Aorta (tissue), 5 donors: ENCODE measurements at places on chromosomes 3 and 15. TPM values are rescaled to one million over a fixed set of nuclear protein-coding genes. Genes with fewer than 3 reads are reported as not detected.

DNA sequence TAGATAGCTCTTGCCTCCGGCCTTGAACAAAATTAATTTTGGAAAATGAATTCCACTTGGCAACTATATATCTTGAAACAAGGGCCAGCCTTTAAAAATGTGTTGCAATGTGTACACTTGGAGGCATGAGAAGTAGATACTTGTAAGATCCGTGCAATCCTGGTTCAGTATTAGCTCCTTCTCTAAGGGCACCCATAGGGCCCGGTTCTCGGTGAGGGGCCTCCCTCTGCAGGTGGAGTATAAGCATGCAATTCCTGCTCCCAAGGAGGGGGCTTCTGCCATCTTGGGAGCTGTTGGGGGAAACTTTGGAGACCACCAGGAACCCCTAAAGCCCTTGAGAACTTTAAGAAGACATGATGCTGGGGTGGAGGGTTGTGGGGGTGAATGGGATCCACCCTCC, 388.7 kb upstream of the RGMA start:
- no peak for DNase-seq
- H3K27ac ChIP-seq: no peak overlapping the region
- H3K36me3 ChIP-seq: no peaks in the 10 kb centered on the region

DNA sequence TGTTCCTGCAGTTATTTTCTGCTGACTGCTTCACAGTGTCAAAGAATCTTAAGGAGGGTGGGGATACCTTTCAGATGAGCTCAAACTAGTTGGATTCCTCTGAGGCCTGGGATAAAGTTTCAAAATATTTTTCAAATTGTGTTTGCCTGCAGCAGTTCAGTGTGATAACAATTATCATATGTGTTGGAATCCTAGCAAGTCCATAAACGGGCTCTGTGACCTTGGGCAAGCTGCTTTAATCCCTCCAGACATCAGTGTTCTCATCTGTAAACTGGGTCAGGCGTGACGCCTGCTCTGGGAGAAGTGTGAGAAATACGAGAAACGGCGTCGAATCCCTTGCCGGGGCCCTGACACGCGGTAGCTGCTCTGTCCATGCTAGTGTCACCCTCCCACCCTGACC, 153.5 kb downstream of the UACA start:
- H3K27ac ChIP-seq: no peak overlapping the region
- DNase-seq: no peak
- H3K27me3 ChIP-seq: no peaks in the 10 kb centered on the region
- no peak overlapping the region for H3K4me3 ChIP-seq

GRCh38 chr15:89647191-89647851, 7.9 kb downstream of the KIF7 start:
- H3K4me1 ChIP-seq: no peaks in the 10 kb centered on the region
- no peak overlapping the region for H3K27ac ChIP-seq
- H3K4me3 ChIP-seq: no peak overlapping the region
- H3K27me3 ChIP-seq: no peaks in the 10 kb centered on the region
- peak; percentile 81 for DNase-seq

- DNase-seq: no peak
- H3K4me1 ChIP-seq: no peaks in the 10 kb centered on the region
- H3K4me3 ChIP-seq: no peak overlapping the region
- no peaks in the 10 kb centered on the region for H3K27me3 ChIP-seq
- no peak overlapping the region for H3K27ac ChIP-seq
Measured at GRCh38 chr15:92091155-92091734, 237.7 kb downstream of the SLCO3A1 start.

DNA sequence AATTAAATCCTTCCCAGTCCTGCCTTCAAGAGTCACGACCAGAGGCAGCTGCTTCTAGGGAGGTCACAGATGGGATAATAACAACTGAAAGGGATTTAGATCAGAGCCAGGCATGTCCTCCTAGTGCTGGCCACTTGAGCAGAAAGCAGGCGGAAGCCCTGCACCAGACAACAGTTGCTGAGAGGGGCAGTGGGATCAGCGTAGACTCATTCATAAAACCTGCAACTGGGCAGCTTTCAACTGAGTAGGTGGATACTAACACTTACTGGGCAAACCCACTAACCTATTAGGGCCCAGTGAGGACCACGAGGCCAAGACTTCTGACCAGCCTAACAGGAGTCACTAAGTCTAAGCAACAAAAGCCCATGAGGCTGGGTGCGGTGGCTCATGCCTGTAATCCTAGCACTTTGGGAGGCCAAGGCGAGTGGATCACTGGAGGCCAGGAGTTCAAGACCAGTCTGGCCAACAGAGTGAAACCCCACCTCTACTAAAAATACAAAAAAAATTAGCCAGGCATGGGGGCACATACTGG, 67.0 kb downstream of the DAPK2 start:
- no peaks in the 10 kb centered on the region for H3K4me1 ChIP-seq
- no peaks in the 10 kb centered on the region for H3K27me3 ChIP-seq

DNA sequence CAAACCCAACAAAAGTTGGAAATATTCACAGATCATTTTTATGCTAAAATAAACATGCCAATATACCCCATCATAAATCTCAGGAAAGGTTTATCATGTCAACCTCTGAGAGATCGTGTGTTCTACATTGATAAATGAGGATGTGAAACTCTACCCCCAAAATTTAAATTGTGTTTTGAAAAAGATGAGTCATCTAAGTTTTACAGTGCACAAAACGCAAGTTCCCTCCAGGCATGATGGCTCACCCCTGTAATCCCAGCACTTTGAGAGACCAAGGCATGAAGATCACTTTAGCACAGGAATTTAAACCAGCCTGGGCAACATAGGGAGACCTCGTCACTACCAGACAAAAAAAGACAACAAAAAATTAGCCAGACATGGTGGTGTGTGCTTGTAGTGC, 1487.0 kb upstream of the GBE1 start:
- no peak overlapping the region for H3K4me3 ChIP-seq
- no peaks in the 10 kb centered on the region for H3K36me3 ChIP-seq
- DNase-seq: no peak
- H3K4me1 ChIP-seq: no peaks in the 10 kb centered on the region

- no peaks in the 10 kb centered on the region for H3K36me3 ChIP-seq
- no peak for DNase-seq
- H3K27ac ChIP-seq: peak overlapping the region; percentile 23
- no peaks in the 10 kb centered on the region for H3K27me3 ChIP-seq
- H3K4me1 ChIP-seq: no peaks in the 10 kb centered on the region
Measured at GRCh38 chr3:123692041-123692440, 107.2 kb upstream of the HACD2 start.

- peaks cover 1% of the 10 kb centered on the region for H3K27me3 ChIP-seq
- no peak for DNase-seq
- H3K4me1 ChIP-seq: no peaks in the 10 kb centered on the region
- H3K36me3 ChIP-seq: no peaks in the 10 kb centered on the region
- no peak overlapping the region for H3K4me3 ChIP-seq
- no peak overlapping the region for H3K27ac ChIP-seq
Measured at GRCh38 chr15:96838081-96838480, 507.6 kb downstream of the NR2F2 start.

DNA sequence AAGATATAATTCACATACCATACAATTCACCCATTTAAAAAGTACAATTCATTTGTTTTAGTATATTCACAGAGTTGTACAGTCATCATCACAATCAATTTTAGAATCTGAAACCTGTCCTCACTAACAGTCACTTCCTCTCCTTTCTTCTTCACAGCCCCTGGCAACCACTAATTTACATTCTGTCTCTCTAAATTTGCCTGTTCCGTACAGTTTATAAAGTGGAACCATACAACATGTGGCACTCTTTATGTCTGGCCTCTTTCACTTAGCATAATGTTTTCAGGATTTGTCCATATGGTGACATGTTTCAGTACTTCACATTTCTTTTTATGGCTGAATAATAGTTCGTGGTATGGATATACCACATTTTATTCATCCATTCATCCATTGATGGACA, 22.7 kb downstream of the ERICH6 start:
- H3K4me1 ChIP-seq: no peaks in the 10 kb centered on the region
- no peaks in the 10 kb centered on the region for H3K36me3 ChIP-seq
- H3K27ac ChIP-seq: no peak overlapping the region
- no peak for DNase-seq

- H3K4me1 ChIP-seq: no peaks in the 10 kb centered on the region
- no peak for DNase-seq
- no peak overlapping the region for H3K27ac ChIP-seq
- peak overlapping the region; percentile 84 for H3K4me3 ChIP-seq
- no peaks in the 10 kb centered on the region for H3K36me3 ChIP-seq
Measured at GRCh38 chr3:129317014-129317771, 38.5 kb downstream of the HMCES start.

DNA sequence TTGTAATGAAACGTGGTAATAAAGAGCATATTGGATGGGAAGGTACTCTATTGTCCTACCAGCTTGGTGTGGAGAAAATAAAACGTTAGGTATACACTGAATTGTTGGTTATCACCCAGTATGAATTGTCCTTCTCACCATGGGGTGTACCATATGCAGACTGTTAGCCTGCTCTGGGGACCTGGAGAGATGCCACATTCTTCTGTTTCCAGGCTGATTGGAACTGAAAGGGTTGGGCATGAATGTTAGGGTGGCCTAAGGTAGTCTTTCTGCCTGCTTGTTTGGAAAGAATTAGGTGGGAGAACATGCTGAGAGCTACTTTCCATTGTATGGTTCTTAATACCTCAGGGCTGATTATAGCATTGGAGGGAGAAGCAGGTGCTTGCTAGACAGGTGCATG, 340.6 kb downstream of the PTPRG start:
- H3K4me3 ChIP-seq: no peak overlapping the region
- H3K36me3 ChIP-seq: no peaks in the 10 kb centered on the region
- H3K4me1 ChIP-seq: peaks cover 9% of the 10 kb centered on the region
- H3K27ac ChIP-seq: no peak overlapping the region
- no peak for DNase-seq

DNA sequence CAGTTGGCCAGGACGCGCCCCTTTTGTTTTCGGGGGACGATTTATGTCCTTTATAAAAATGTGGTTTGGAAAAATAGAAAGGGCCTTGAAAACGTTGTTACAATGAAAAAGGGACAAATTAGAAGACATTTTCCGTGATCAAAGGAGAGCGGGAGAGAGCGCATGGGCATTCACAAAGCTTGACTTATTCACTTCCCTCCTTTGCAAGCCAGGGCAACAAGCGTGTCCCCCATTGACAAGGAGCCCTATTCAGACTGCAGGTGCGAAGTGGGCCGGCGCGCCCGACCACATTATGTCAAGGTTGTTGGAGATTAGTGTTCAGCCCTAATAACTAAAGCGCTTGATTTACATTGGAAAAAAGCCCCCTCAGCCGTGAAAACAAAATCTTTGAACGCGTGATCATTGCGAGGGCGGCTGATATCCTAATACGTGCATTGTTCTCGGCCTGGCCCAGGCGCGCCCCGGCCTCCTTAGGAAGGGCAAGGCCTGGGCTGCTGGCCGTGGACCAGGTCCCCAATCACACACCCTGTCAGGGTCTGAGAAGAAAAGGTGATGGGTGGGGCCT, 25.9 kb downstream of the ZIC4 start:
- DNase-seq: no peak
- no peaks in the 10 kb centered on the region for H3K4me1 ChIP-seq
- H3K27ac ChIP-seq: no peak overlapping the region

GRCh38 chr15:93294896-93295295, 205.9 kb upstream of the RGMA start:
- no peaks in the 10 kb centered on the region for H3K36me3 ChIP-seq
- DNase-seq: no peak
- no peak overlapping the region for H3K4me3 ChIP-seq
- no peak overlapping the region for H3K27ac ChIP-seq
- H3K4me1 ChIP-seq: no peaks in the 10 kb centered on the region
- no peaks in the 10 kb centered on the region for H3K27me3 ChIP-seq

GRCh38 chr3:194761384-194761783, 75.7 kb downstream of the FAM43A start:
- no peaks in the 10 kb centered on the region for H3K27me3 ChIP-seq
- no peaks in the 10 kb centered on the region for H3K4me1 ChIP-seq
- H3K36me3 ChIP-seq: no peaks in the 10 kb centered on the region
- no peak overlapping the region for H3K27ac ChIP-seq

DNA sequence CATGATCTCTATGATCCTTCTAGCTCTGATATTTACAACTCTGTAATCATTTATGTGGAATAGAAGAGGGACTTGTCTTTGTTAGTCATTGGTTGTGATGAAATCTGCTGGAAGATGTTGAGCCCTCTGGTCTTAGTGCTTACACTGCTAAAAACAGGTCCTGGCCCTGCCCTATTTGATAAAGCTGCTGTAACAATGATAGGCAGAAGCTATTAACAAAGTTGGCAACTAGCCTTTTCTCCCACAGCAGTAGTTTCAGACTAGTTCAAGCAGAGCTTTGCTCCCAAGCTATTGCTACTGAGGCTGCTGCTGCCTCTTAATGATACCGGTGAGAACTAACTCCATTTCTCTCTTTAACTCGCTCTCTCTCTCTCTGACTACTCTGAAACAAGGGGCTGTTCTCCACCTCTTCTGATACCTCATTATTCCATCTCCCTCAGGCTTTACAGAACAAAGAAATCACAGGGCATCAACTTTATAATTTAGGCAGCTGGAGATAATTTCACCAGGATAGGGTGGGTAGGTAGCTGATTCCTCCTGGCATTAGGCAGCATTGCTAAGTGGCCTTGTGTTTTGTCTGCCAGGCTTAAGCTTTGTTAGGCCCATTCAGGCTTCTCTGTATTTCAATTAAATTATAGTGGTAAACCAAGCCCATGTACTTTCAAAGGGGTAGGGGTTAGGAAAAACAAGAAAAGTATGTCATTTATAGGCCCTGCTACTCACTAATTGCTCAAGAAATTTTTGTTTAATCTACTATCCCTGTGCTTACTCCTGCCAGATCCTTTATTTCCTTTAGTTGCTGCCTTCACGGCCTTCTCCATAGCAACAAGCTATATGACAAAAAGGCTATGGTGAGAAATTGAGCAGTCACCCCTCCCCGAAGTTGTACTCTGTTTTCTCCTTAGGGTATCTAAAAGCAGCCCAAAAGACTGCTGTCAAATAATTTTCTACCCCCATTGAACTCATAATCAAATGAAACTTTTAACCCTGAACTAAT, 139.6 kb downstream of the RBPMS2 start:
- H3K4me3 ChIP-seq: no peak overlapping the region
- DNase-seq: no peak
- no peaks in the 10 kb centered on the region for H3K27me3 ChIP-seq
- H3K27ac ChIP-seq: no peak overlapping the region

GRCh38 chr15:36432161-36432560, 147.3 kb upstream of the CDIN1 start:
- H3K27me3 ChIP-seq: no peaks in the 10 kb centered on the region
- H3K4me1 ChIP-seq: no peaks in the 10 kb centered on the region
- DNase-seq: no peak
- H3K27ac ChIP-seq: no peak overlapping the region

- no peak overlapping the region for H3K27ac ChIP-seq
- H3K4me1 ChIP-seq: peaks cover 2% of the 10 kb centered on the region
- DNase-seq: no peak
- H3K4me3 ChIP-seq: no peak overlapping the region
- H3K36me3 ChIP-seq: no peaks in the 10 kb centered on the region
Measured at GRCh38 chr3:171293142-171293782, 166.9 kb downstream of the TNIK start.

Gene ADIPOQ
- total RNA-seq: 2.9 TPM

Gene CISH
- total RNA-seq: 10.1 TPM

Gene RLBP1
- total RNA-seq: not detected

Gene EPHB3
- total RNA-seq: 2.8 TPM

Gene CCR4
- total RNA-seq: 0.54 TPM

Gene CD80
- total RNA-seq: 1.8 TPM

Gene GALNT15
- 113 TPM for total RNA-seq

Gene CFAP91
- total RNA-seq: 3.7 TPM
